HT1080 (cell line): ENCODE measurements at places on chromosomes 7 and 10. TPM values are rescaled to one million over a fixed set of nuclear protein-coding genes. Genes with fewer than 3 reads are reported as not detected.

DNA sequence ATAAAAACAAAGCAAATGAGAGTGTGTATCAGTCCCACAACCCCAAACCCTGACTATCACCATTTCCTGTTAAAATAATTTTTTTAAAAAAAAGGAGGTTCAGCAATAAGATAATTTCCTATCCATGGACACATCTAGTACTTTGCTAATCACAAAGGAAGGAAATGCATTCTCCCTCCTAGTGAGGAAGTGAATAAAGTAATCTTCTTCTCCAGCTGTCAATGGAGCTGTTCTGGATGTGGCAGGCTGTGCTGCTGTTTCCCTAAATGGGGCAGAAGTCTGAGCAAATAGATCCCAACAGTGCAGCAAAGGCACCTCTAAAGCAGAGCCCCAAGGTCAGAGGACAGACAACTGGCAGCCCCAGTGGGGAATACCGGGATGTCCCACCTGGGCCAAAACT is 540.0 kb downstream of the KCNMA1 start:
- DNase-seq, result no peak

GRCh38 chr7:102260856-102261255 is 25.8 kb upstream of the SH2B2 start:
- peak; percentile 21 for DNase-seq

GRCh38 chr7:122689346-122690109 is 9.4 kb downstream of the RNF133 start:
- no peak for DNase-seq

DNA sequence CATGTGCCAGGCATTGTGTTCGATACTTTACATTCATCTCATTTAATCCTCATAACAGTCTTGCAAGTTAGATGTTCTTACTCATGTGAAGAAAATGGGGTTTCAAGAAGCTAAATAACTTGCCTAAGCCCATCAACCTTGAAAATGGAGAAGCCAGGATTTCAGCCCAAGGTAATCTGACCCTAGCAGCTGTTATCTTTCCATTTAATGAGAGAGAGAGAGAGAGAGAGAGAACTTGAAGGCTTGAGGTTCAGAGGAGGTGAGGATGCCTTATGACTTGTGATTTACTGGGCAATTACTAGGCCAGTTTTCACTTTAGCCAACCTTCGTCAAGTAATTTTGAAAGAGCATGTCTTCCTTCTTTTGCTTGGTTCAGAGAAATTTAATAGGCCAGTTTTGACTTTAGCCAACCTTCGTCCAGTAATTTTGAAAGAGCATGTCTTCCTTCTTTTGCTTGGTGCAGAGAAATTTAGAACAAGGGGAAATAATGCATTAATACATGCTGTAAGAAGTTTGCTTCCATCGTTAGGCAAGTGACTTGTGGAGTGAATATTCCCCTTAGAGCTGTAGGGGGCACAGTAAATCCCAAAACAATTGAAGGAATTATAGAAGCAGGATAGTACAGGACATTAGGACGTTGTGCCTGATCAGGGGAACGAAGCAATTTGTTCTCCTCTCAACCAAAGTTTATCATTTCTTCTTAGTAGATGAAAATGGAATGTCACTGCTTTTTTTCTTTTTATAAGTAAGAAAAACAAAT is 143.0 kb upstream of the BMPER start:
- DNase-seq, result no peak

DNA sequence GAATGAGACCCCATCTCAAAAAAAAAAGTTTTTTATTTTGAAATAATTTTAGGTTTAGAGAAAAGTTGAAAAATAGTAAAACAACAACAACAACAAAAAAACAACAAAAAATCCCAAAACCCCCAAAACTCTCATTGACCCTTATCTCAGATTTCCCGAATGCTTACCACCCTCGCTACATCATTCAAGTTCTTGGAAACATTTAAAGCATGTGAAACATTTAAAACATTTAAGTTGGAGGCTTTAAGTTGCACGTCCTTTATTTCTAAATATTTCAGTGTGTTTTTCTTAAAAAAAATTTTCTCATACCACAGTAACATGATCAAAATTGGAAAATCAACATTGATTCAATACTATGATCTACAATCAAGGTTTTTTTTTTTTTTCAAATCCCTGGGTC is 382 bp upstream of the ARMS2 start:
- no peak for DNase-seq

DNA sequence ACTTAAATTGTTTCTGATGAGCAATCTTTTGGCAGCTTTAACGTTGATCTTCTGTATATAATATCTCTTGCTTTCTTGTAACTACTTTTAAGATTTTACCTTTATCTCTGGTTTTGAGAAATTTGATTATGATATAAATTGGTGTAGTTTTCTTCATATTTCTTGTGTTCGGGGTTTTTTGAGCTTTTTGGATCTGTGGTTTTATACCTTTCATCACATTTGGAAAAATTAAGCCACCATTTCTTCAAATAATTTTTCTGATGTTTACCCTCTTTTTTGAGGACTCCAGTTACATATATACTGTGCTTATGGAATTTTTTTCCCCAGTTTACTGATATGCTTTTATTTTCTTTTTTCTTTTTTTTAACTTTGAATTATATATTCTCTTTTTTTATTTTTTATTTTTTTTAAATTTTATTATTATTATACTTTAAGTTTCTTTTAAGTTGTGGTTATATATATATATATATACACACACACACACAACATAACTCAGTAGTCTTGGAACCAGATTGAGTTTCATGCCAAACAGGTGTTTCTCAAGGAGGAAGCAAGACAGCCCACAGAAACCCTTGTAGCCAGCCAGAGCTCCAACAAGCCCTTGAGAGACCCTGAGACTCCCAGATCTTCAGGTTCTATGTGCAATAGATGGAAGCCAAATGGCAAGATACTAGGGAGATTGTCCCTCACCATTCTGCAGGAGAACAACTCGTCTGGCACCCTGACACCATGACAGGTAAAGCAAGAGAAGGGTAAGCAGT is 27.5 kb upstream of the NME8 start:
- no peak for DNase-seq

- no peak for DNase-seq
Observed at GRCh38 chr7:81135324-81135723, 216.5 kb upstream of the SEMA3C start.

DNA sequence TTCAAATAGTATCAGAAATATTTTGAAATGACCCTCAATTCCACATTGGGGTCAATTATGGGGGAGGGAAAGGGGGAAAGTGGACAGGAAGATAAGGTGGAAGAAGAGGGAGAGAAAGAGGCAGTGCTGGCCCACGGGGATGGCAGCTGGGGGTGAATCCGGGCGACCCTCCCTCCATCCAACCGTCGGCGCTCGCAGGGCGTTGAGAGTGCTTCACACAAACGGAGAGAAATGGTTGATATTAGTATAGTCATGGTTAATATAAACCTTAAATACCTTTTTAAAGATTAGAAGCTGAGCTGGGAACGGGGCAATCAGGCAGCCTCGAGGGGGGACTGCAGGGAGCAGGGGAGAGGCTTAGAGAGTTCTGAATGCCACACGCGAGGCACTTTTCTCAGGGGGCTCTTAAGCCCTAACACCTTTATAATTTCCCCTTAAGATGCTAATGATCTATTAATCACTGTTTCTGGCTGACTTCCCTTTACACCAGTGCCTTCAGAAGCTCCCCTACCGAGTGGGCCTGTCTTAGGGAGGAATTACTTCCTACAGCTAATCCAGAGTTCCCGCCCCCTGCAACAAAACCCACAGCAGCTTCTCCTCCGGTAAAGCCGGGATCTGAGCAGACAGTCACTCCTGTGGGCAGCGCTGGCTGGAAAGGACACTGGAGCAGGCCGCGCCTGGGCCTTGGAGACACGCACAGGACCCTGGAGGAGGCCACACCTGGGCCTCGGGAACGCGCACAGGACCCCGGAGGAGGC is 39.5 kb downstream of the PRKAG2 start:
- DNase-seq, result no peak

DNA sequence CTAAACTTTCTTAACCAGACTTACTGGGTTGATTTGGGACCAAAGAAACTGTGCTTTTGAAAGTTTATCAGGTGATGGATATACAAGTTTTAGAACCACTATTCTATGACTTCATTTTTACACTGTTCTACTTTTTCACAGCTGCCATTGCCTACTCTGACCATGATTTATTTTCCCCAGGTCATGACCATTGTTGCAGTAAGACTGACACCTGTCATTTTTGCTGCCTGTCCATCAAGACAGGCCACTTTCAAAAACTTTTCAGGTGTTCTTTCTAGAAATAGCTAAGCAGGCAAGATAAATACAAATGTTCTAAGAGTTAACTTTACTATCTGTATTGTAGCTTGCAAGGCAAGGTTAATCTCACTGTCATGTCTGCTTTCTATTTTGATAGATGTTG is 147.9 kb upstream of the SEMA3C start:
- no peak for DNase-seq

DNA sequence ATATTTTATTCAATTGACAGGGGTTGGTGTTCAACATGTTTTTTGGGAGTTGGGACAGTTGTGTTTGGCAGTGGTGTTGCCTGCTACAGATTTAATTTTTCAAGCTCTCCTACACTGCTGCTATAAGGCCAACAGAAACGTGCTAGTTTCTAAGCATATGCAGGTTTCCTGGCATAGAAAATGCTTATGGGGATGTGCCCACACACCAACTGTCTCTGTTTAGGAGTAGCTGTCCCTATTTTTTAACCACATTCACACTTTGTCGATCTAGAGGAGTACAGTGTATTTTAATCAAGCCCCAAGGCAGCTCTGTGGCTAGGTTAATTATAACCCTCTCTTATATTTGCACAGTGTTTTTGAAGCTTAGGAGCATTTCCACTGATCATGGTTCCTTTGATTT is 28.6 kb downstream of the TMEM178B start:
- DNase-seq, result no peak

DNA sequence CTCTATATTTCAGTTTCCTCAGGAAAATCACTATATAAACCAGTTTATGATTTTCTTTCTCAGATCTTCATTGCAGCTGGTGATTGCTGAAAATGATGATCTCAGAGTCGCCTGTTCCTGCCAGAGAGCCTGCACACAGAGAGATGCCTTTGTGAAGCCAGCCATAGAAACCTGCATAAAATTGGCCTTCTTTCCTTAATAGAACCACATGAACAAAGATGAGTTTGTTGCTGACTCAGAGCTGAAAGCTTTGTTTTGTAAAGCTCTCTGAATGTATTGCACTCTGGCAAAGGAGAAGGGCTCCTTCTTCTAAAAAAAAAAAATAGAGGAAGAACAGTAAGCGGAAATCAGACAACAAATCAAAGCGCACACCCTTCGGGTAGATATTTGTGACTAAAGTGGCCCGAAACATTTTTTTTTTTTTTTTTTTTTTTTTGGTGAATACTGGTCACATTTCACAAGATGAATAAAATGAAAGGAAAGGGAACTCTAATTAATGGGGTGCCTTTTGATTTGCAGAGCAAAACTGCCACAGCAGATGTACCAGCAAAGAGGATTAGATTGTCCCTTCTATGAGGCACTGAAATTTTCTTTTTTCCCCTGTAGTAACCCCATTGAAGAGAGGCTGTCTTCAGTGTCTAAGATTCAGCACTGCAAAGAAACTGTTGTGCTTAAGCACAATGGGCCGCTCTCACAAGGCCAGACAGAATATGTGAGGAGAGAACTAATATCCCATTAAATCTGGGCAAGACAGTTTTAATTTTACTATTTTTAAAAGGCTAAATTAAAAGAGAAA is 75.1 kb upstream of the PTPRZ1 start:
- peak; percentile 57 for DNase-seq

GRCh38 chr7:33233659-33234058 is 104.3 kb downstream of the BBS9 start:
- no peak for DNase-seq

DNA sequence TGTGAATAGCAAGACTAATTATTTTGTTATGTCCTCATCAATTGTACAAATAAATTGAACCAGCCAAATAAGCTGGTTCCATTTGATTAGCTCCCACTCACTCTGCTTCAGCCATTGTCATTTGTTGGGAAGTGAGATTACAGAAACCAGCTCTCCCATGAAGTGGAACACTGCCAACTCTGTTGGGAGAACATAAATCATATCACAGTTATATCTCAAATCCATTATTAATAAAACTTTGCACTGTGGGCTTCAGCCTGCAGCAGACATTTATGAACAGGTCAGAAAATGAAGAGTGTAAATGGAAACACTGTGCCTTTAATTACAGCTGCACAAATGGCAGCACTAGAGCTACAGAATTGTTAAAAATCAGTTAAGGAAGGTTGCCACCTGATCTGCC is 46.7 kb upstream of the TEX47 start:
- DNase-seq, result no peak

GRCh38 chr10:5500162-5500670 is 846 bp upstream of the CALML5 start:
- no peak for DNase-seq

GRCh38 chr7:46168671-46169383 is 247.8 kb upstream of the IGFBP3 start:
- peak; percentile 27 for DNase-seq

DNA sequence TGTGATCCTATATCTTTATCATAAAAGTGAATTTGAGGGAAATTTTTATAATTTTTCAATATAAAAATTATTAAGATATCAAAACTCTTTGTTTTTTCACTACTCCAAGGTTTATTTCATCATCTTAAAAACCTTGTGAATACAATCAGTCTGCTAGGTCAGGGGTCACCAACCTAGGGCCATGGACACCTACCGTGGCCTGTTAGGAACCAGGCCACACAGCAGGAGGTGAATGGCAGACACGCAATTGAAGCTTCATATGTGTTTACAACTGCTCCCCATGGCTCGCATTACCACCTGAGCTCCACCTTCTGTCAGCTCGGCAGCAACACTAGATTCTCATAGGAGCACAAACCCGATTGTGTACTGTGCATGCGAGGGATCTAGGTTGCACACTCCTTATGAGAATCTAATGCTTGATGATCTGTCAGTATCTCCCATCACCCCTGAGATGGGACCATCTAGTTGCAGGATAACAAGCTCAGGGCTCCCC is 271.2 kb upstream of the C7orf33 start:
- no peak for DNase-seq

DNA sequence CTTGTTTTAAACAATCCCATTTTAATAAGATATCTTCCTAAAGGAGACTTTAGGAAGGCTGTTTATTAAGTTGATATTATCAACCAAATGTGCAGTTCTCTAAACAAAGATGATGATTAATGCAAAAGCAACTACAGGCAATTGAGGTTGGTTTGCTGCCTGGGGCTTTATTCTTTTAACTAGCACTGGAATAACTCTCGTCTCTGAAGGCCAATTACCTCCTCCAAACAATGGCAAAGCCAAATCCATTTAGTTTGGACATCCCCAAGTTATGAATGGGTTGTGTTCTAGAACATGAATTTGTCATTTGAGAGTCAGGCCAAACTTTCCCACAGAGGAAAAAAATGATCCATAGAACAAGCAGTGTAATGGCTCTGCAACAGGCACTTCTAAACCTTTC is 114.1 kb downstream of the SLC16A9 start:
- no peak for DNase-seq

AP1S1 gene
- total RNA-seq, result 184 TPM in 2 replicates

TSPAN33 gene
- total RNA-seq, result 0.08 and 0.20 TPM in 2 replicates

VGF gene
- total RNA-seq, result 29.8 and 45.2 TPM in 2 replicates

PDGFA gene
- total RNA-seq, result 21.6 and 23.1 TPM in 2 replicates

MRLN gene
- 0.43 TPM in 1 of 2 replicates, not detected in the other for total RNA-seq

PAPOLB gene
- total RNA-seq, result not detected in 2 replicates

ICA1 gene
- 0.98 and 1.3 TPM in 2 replicates for total RNA-seq

MMP21 gene
- total RNA-seq, result not detected in 2 replicates

SLC13A1 gene
- not detected in 2 replicates for total RNA-seq

TYW1 gene
- total RNA-seq, result 13.2 and 13.4 TPM in 2 replicates

LRRN3 gene
- total RNA-seq, result not detected in 2 replicates

PILRA gene
- total RNA-seq, result 0.61 and 1.2 TPM in 2 replicates

CFAP70 gene
- total RNA-seq, result 0.03 and 0.43 TPM in 2 replicates

GCK gene
- not detected in 2 replicates for total RNA-seq

ANKRD2 gene
- not detected in 2 replicates for total RNA-seq
